ENCODE measurements at places on chromosomes 3 and 15.
A peak's percentile ranks its signal among the peaks of the same experiment; 100 is the strongest.

DNA sequence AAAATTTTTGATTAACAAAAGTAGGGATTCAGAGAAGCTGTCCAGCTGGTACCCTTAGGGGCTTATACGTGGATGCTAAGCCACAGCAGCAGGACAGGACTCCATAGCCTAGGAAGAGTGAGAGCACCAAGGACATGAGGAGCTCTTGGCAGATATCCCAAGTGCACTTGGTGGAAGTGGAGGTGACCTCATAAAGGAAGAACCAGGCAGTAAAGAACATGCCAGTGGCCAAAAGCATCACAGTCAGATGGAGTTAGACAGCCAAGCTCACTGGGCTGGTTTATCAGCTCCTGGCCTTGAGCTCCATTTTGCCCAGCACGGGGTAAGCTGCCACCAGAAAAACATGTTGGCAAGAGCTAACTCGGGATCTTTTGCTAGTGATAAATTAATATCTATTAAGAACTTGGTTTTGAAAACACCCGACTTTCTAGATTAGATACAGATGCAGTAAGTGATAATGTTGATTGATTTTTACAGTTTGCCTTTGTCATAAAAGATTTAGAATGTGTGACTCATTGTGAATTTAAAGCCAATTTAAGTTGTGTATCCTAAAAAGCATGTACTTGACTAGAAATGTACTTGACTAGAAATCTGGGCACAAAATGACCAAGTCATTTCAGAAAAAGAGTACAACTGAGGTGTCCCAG is 108.0 kb downstream of the CMSS1 start:
- no peak for DNase-seq

- no peak for DNase-seq
Measured at GRCh38 chr3:135440746-135441145, 524.8 kb upstream of the PPP2R3A start.

- no peak for DNase-seq
Measured at GRCh38 chr3:66133853-66134445, 86.9 kb upstream of the SLC25A26 start.

DNA sequence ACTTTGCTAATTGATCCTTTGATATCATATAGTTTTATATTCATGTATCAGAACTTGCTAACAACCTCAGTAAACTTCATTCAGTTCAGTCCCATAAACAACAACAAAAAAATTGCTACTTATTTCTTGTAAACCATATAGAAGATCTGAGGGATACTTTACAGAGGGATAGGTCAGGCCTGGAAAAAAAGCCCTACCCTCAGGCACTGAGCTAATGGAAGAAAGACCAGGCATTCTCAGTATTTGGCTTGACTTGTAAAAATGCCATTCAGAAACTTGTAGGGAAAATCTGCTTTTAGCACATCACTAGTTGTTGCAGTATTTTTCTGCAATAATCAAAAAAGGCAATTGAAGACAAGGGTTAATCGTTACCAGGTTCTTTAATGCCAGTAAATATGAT is 33.1 kb downstream of the ARMC8 start:
- DNase-seq, result no peak

DNA sequence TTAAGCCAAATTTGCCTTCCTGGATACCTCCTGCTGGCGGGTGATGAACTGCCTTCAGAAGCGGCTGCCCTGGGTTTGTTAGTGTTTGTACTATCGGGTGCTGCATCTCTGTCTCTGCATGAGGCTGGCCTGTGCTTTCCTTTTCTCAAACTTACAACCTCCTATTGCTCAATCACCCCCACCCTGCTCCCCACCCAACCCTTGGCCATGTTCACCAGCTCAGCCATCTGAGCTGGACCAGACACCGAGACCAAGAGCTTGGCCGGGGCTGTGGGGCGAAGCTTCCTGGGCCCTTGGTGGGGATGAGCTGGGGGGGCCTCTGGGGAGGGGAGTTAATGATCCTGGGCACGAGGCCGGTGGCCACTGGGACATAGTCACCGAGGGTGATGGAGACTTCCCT is 16.8 kb upstream of the FBLN2 start:
- no peak for DNase-seq

- no peak for DNase-seq
Measured at GRCh38 chr3:47870702-47871260, 67.8 kb downstream of the DHX30 start.

DNA sequence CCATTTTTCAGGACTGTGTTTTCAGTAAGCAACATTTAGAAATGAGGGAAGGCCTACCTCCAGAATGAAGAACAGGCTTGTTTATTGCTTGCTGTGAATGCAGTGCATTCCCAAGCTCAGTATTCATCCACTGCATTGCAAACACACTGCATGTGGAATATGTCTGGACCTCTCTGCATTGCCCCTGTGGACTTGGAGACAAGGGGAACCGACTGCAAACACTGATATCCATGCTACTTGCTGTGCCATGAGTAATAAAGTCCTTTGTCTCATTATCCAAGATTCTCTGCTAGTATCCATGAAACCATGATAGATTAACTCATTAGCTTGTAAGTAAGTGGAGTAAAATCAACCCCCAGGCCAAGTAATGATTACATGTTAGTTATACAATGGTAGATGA is 301.2 kb upstream of the NR2E3 start:
- no peak for DNase-seq

- DNase-seq, result no peak
Measured at GRCh38 chr15:88187195-88187594, 69.3 kb downstream of the NTRK3 start.

DNA sequence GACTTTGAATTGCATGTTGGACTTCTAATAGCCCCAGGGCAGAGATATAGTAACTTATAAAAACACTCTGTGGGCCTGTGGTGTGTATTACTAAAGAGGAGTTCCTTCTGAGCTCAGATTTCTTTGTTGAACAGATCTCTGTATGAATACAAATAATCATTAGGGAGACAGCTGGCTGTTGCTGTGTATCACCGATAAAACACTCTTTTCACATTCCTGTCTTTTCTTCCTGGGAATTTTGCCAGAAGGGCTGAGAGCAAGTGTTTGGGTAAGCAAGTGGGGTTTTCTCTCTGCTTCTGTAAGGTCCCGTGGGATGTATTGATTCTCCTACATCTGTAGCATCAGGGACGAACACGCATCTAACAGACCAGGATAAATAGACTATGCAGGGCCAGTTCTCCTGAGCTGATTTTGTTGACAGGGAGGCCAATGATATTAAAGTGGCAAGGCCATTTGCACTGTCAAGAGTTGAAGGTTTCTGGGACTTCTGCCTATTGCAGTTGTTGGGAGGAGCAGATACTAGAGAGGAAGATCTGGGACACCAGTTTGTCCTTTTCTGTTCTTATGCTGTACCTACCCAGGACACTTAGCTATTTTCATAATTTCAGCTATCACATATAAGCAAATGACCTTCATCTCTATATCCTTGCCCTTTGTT is 225.9 kb upstream of the CD96 start:
- DNase-seq, result no peak

DNA sequence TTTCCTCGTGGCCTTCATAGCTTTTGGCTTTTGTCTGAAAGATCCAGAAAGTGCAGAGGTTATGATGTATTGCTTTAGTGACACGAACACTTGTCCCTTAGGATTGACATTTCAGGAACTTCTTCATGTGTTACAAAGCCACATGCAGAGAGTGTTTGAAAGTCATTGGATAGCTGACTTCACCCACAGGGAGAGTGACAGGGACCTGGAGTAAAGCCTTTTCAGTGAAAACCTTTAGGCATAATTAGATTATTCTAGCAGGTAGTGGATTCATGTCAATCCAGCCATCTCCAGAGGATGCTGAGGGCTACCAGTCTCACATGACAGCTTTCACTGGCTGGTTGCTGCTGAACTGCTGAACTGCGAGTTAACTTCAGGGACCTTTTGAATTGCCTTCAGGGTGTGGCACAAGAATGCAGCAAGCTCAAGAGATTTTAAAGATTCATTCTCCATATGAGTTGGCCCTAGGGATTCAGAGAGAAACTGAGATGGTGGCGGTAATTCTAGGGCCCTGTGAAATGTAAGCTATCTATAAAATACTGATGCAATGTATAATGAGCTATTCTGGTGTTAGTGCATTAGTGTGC is 267.0 kb upstream of the GOLIM4 start:
- no peak for DNase-seq

GRCh38 chr15:82832601-82833361 is 23.4 kb downstream of the WHAMM start:
- DNase-seq, result peak; percentile 50

DNA sequence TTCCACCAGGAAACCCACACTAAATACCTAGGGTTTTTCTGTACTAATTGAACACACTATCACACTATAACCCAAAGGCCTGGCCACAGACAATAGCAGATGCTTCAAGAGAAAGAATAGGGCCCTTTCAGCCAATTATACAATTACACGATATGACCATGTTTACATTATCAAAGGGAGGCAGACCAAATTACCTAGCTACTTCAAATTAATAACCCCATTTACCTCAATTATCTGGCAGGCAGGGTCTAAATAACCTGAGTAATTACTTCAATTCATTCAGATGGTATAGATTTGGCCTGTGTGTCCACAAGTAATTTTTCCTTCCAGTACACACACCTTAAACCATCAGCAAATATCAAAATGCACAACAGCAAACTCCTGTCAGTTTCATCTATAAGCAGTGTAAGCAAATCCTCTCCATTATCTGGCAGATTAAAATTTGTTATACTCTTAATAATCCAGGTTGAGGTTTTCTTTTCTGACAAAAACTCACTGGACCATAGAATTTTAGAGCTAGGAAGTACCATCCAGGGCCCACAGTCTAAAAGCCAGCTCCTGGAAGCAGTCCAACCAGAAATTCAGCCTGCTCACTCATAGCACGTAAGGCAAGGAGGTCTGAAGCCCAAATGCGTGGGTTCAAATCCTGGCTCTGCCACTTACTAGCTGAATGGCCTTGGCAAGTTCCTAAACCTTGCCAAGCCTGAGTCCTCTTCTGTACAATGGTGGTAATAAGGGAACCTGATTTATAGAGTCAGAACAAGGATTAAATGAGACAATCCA is 51.8 kb downstream of the RFTN1 start:
- DNase-seq, result no peak

DNA sequence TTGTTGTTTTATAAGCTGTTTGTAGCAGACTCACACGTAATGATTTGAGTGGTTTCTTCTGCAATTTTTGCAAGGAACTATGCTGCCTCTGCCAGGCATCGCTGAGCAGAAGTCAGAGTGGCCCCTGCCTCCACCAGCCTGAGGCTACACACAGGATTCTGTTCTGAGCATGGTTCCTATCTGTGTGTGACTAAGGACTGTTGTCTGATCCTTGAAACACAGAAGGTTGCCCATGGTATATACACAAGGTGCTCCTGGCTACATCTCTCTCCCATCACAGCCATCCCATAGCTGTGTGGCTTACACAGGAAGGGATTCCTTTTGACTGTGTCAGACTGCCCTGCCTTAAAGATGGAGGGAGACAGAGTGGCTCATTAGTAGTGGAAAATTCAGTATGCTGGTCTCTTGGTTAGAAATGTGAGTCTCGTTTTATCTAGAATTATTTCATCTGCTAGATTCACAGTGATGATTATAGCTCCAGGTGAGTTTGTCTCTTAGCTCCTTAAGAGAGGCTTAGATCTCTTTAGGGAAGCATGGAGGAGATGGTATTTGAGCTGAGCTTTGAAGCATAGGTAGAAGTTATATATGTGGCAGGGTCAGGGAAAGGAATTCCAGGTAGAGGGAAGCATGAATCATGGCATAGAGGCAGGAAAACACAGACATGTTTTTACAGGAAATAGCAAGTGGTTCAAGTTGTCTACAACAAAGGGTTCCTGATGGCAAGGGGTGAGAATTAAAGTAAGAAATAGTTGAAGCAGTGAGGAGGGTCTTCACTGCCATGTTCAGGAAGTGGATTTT is 37.5 kb downstream of the SNAPC5 start:
- DNase-seq, result no peak

GRCh38 chr3:26350853-26351252 is 271.7 kb upstream of the LRRC3B start:
- no peak for DNase-seq

DNA sequence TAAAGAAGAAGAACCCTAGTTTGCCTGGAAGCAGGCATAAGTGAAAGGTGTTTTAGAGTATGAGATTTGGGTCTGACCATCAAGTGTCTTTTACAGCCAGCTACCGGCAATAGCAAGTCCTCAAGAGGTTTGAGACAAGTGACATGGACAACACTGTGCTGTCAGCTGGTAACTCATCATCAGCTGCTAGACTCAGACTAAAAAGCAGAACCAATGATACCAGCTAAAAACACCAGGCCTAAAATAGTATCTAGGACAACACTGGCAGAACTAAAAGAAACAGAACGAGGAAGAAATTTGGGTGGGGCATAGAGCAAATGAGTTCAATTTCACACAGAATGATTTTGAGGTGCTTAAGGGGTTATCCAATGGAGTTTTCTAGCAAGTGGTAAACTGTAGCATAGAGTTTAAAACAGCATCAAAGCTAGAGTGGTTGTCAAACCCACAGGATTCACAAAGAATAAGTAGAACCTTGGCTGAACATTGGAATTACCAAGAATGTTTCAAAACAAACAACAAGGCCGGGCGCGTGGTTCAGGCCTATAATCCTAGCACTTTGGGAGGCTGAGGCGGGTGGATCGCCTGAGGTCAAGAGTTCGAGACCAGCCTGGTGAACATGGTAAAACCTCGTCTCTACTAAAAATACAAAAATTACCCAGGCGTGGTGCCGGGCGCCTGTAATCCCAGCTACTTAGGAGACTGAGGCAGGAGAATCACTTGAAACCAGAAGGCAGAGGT is 3.9 kb downstream of the CIAO2A start:
- no peak for DNase-seq

GRCh38 chr3:162130582-162130981 is 634.0 kb downstream of the OTOL1 start:
- no peak for DNase-seq

DNA sequence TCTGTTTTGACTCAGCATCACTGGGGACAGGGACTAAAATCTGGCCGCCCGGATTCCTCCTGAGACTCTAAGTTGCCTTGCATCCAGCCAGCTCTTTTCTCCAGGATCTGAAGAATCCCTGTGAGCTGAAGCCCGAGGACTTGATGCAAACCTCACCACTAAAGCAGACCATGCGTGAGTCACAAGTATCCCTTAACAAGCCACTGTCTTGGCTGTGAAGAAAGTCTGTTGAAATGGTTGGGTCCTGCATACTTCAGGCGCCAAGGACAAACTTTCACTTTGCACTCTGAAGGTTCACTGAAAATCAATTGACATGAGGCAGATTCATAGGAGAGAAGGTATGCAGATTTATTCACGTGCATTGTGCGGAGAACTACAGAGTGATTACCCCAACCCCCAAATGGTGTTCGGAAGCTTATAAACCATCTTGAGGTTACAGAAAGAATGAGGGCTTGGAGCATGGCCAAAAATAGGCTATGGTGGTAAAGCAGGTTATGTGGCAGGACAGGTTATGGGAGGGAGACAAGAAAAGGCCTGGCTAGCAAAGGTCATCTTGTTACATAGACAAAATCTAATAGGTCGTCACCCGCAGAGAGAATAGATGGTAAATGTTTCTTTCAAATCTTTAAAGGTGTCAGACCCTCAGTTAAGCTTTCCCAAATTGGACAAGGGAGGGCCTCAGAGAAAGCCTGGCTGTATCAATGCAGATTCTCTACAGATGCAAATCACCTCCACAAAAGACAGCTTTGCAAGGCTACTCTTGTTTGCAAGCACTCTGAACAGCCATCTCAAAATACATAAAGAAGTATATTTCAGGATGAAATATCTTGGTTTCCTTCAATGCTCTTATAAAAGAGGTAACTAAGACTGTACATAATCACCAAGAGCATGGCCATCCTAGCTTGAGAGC is 126.3 kb upstream of the PLAAT1 start:
- no peak for DNase-seq

All from activated naive CD4-positive, alpha-beta T cell treated with Interleukin-2 at 50 U/mL for 16 hours (primary cell).